Colonic mucosa (tissue), 4 donors: ENCODE measurements at places on chromosomes 11 and 22.
A peak's percentile ranks its signal among the peaks of the same experiment; 100 is the strongest.

DNA sequence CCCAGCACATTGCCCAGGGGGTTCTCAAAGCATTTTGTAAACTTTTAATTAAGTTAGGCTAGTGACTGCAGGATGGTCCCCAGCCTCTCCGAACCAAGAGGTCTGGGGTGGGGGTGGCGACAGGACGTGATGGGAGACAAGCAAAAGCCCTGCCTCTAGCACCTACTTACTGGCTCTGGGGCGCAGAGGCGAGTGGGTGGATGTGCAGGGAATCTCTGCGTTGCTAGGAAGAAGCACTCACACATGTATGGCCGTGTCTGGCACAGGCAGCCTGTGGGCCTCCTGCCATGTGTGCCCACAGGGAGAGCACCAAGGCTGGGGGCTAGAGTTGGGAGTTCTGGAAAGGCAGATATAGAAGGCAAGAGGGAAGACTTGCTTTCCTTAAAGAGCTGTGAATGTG, 6.3 kb downstream of the OPCML start:
- no peak for DNase-seq

GRCh38 chr11:116505298-116506262, 267.2 kb downstream of the BUD13 start:
- DNase-seq, result no peak

DNA sequence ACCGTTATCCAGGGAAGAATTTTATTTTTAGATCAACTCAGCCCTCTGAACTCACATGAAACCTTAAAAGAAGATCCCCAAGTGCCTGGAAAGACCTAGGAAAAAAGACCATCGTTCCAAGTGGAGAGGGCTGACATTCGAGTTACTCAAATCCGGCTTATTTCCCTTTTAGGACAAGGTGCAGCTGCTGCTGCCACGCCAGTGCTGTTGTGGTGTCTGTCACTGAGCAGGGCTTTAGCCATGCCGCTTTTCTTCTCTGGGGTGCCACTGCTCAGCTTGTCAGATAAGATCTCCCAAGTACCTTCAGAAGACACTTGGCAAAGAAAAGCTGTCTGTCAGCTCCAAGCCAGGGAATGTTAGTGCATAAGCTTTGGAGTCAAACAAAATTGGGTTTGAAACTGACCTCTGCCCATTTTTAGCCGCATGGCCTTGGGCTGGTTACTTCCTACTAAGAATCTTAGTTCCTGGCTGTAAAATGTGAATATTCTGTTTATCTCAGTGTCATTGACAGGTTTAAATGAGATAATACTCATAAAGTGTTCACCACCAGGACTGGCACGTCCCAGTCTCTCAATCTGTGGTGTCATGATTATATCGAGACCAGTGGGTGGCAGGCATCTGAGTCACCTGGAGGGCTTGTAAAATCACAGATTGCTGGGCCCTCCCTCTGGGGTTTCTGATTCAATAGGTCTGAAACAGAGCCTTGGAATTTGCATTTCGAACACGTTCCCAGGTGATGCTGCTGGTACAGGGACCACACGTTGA, 117.5 kb downstream of the PKNOX2 start:
- no peak for DNase-seq

- peak; percentile 30 for DNase-seq
Observed at GRCh38 chr22:29772170-29772641, 5.0 kb downstream of the UQCR10 start.

- DNase-seq, result no peak
Observed at GRCh38 chr22:26977741-26978376, 320.5 kb downstream of the MIAT start.

- no peak for DNase-seq
Observed at GRCh38 chr11:34586488-34587281, 34.2 kb upstream of the EHF start.

DNA sequence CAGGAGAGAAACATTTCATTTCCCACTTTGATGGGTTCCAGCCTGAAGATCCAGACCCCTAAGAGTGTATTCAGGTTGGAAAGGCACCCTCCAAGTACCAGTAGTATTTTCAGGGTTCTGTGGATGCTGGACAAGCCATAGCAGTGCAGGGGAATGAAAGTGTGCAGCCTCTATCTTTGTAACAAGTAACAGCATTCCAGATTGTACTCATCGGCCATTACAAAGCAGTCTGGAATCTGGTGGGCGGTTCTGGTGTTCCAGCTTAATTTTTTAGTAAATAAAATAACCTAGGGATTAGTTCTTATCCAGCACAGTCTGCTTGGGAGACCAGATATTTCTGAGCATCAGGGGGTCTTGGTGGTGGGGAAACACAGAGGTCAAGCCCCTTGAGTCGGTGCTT, 22.6 kb downstream of the APLNR start:
- no peak for DNase-seq

GRCh38 chr22:25929321-25929878, 187.4 kb downstream of the MYO18B start:
- no peak for DNase-seq

GRCh38 chr11:57203359-57203758, 21.6 kb downstream of the LRRC55 start:
- peak; percentile 36 for DNase-seq

GRCh38 chr11:101803651-101804050, 111.2 kb upstream of the CEP126 start:
- no peak for DNase-seq

DNA sequence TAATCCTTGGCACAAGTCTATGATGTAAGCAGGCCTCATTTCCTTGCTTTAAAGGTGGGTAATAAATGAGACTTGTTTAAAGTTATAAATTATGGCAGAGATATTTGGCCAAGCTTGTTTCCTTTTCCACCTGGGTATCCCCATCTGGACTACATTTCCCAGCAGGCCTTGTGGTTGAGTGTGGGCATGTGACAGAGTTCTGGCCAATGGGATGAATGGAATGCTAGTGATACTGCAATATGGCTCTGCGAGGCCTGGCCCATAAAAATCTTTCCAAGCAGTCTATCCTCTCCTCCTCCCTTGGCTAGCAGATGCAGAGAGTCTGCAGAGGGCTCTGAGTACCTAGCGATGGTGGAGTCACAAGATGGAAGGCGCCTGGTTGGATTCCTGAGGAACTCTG, 102.5 kb downstream of the TIMP3 start:
- DNase-seq, result peak; percentile 45

- DNase-seq, result no peak
Observed at GRCh38 chr11:21456186-21456585, 736.7 kb upstream of the ANO5 start.

- no peak for DNase-seq
Observed at GRCh38 chr11:64067230-64067993, 31.7 kb downstream of the FLRT1 start.

DNA sequence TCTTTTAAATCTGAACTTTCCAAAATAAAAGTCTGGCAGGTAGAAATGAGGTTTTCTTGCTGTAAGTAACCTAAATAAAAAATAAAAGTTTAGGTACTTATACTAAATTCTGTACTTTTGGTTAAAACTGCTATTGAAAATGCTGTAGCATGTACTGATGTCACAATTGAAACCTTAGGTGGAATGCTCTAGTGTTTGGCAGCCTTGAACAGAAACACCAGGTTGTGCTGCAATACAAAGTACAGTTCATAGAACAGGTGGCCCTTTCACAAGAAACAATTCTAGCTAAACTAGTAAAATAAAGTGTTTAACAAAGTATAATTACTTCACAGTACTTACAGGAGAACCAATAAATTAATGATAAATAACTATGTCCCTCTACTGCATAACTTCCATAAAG, 25.1 kb downstream of the NPAT start:
- DNase-seq, result no peak

DNA sequence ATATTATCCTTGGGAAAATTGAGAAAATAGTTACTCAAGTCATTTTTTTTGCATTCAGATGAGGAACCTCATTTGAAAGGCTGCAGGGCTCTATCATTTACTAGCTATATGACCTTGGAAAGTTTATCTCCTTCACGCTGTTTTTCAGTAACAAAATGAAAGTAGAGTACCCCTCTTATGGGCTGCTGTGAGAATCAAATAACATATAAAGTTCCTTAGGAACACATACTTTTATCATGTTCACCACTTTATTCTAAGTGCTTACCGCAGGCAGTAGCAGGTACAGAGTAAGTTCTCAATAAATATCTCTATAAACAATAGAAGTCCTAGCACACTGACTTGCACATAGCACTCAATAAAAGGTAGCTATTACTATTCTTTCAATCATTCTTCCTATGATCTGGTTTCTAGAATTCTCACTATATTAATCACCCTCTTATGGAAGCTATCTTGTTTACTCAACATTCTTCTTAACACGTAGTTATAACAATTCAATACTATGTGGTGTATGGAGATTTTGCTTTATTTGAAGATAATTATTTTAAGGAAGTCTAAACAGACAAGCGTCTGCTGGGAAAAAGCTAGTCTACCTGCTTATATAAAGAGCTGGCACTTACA, 1.9 kb downstream of the C11orf71 start:
- DNase-seq, result no peak

DNA sequence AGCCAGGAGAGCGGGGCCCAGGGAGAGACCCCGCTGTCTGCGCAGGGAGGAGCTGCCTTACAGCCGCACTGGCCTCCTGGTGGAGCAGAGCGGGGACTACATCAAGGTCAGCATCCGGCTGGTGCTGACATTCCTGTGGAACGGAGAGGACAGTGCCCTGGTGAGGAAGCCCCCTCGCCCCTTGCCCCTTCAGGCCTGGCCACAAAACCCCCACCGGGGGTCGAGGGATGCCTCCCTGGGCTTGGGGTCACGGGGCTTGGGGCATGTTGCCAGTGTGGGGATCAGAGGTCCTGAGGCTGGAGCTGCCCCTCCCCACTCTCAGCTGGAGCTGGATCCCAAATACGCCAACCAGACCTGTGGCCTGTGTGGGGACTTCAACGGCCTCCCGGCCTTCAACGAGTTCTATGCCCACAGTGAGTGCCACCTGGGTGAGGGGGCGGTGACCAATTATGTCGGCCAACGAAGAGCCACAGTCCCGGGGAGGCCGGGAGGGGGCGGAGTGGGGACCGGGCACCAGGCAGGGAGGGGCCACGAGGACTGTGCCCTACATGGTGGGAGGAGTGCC, 4.2 kb downstream of the MUC5B start:
- peak; percentile 30 for DNase-seq

GRCh38 chr11:47848700-47849155, 578 bp upstream of the NUP160 start:
- no peak for DNase-seq

DNA sequence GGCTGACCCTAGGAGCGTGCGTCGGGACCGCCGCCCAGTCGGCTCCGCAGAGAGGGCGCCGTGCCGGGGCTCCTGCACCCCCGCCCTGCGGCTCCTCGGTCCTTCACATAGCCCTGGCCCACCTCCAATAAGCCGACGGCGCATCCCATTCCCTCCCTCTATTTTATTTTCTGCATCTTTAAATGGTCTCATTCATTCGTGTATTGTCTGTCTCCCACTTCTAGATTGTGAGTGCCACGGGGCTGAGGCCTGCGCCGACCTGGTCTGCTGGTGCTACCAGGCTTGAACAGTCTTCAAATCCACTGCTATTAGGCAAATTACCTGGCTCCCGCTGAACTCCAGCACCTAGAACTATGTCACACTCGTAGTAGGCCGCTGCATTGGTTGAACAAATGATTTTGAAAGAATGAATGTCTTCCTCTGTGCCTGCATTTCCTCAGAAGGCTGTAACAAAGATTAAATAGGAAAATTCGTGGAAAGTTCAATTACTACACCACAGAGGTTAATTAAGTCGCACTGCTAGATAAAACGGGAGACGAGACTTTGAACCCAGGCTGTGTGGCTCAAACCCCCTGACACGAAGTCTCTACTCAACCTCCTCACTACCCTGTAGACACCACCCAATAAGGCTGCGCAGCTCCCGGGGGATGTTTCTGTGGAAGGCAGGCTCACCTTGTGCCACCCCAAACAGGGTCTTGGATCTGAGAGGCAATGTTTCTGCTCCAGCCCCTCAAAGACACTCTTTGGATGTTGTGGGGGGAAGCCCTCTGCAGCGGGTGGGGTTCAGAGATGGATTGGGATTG, 1.2 kb upstream of the PPP1R14B start:
- DNase-seq, result no peak
